ENCODE measurements at places on chromosomes 3 and 15.

DNA sequence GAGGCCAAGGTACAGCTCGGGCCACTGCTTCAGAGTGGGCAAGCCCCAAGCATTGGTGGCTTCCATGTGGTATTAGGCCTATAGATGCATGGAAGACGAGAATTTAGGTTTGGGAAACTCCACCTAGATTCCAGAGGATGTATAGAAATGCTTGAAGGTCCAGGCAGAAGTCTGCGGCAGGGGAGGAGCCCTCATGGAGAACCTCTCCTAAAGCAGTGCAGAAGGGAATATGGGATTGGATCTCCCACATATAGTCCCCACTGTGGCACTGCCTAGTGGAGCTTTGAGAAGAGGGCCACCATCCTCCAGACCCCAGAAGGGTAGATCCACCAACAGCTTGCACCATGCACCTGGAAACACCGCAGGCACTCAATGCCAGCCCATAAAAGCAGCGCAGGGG, 48.1 kb upstream of the XXYLT1 start:
- no peak for DNase-seq

DNA sequence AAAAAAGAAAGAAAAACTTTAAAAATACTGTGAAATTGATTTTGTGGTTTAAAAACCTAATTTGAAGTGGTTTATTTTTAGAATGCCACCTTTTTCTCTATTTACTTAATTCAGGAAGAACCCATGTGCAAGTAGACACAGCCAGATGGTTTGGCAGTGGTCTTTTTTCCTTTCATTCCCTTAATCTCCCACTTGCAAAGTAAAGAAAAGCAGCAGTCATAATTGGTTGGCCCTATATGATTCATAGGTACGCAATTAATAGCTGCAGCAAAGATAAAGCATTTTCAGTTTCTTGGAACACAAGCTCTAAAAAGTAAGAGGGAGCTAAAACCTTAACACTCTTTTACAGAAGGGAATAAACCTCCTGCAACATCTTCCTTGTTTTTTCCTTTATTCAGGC, 115.3 kb downstream of the MECOM start:
- DNase-seq, result no peak

DNA sequence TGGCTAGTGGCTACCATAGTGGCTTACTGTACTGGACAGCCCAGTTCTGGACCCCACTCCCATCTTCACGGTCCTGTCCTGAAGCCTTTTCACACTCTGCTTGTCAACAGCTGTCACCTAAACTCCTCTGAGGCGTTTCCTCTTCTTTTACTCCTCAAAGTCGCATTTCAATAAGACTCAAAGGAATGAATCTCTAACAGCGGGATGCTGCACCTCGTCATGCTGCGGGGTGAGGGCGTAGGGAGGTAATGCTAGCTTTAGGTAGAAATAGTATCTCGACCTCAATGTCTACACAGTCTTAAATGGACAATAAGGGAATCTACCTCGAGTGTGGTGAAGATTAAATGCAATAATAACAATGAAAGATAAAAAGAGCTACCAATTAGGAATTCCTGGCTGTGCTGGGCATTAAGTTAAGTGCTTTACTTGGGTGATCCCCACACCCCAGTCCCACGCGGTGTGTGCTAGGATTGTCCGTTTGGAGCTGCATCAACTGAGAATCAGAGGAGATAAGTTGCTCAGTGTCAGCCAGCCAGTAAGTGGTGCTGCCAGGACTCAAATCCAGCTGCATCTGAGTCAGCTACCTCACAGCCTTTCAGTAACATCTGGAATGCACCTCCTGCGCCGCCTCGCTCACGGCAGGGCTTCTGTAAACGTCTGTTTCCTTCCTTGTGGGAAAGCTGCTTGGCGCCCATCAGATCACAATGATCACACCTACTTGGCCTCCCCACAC, 14.0 kb downstream of the PLA2G4D start:
- DNase-seq, result no peak

- DNase-seq, result no peak
These were observed 620 bp upstream of the TTC23 start for GRCh38 chr15:99250001-99250400.

GRCh38 chr3:39000008-39000450, 51.7 kb downstream of the SCN11A start:
- no peak for DNase-seq

- DNase-seq, result no peak
These were observed 143.3 kb downstream of the ADAMTS17 start for GRCh38 chr15:100198442-100198841.
